ENCODE measurements at places on chromosomes 6 and 20.
A peak's percentile ranks its signal among the peaks of the same experiment; 100 is the strongest.

GRCh38 chr6:121285041-121285440 is 49.2 kb downstream of the TBC1D32 start:
- DNase-seq, result peak; percentile 9

DNA sequence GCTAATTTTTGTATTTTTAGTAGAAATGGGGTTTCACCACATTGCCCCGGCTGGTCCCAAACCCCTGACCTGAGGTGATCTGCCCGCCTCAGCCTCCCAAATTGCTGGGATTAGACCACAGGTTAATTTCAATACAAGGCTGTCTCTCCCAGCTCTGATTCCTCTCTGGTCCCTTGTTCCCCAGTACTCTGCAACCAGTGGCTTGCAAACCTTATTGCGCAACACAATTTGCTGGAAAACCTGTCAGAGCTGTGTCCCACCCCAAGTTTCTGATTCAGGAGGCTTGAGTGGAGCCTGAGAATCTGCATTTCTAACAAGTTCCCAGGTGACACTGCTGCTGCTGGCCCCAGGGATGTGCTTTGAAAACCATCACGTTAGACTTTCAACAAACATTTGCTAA is 96.2 kb upstream of the SRSF6 start:
- no peak for DNase-seq

DNA sequence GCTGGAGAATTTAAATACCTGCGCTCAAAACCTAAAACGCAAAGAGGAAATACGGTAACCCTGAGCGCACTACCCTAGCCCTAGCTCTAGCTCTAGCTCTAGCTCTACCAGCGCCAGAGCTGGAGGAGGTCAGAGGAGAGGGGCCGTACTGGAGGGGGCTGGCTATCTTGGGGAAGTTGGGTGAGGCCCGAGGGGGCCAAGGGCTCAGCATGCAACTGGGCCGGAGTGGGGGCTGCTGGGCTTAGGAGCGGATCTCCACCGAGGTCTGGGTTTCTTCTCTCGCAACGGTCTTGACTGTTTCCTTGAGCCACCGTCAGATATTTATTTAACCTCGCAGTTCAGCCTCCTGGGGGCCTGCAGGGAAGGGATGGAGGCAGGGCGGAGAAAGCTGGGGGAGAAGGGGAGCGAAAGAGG is 91.0 kb downstream of the NCR2 start:
- peak; percentile 42 for DNase-seq

DNA sequence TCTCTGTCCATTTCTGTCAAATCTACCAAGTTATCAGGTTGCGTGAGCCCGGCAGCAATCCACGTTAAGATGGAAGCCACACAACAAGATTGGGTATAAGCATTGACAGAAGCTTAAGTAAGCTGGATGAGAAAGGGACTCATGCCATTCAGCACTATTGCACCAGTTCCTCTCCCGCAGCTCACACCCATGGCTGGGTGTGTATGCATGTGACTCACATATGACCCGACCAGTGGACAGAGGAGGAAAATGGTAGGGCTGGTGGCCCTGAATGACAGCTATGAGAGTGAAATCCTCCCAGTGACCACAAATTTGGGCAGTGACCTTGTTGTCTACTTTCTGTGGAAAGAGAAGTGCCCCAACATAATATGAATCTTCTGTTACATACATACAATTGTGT is 113.5 kb downstream of the OTOR start:
- DNase-seq, result no peak

DNA sequence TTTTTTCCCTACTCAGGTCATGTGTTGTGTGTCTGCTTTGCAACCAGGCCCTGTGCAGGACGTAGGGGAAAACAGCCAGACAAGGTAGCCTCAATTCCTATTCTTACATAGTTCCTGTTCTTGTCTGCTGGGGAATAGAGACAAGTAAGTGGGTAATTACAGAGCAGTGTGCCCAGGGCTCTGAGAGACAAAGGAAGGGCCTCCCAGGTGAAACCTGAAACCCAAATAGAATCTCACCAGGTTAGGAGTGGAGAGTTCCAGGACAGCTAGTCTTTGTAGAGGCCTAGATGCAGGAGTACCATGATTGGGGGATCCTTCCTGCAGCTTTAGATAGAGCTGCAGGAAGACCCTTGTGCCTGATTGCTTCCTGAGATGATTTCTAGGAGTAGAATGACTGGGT is 48.4 kb downstream of the DHX35 start:
- no peak for DNase-seq

GRCh38 chr6:168352096-168352495 is 32.5 kb upstream of the DACT2 start:
- DNase-seq, result no peak

DNA sequence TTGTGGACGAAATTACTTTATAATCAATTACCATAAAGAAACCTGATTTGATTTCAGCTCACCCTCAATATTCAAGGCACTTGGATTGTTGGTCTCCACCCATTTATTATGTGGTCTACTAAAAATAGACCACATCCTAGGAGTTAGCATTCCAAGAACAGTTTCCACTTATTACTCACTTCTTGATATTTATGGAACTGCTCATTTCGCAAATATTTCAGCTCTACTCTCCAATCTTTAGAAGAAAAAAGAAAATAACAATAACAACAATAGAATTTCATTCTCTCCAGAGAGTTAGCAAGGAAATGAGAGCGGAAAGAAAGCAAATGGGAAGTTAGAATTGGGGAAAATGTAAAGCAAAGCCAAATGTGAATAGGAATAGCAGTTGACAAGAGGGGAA is 26.2 kb upstream of the HDAC2 start:
- peak; percentile 79 for DNase-seq

DNA sequence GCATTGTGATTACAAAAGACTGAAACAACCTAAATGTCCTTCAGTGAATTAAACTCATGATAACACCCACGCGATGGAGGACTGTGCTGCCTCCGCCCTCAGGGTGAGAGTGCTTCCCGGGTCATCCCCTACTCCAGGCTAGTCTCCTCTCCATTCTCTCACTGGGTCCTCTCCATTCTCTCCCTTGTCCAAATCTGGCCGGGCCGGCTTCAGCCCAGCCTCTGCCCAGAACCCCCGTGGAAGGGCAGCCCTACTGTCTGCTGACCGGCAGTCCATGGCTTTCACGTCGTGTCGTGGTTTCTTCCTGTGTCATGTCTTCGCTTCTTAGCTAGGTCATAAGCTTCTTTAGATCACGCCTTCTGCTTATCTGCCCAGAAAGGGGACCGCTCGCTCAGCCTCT is 74.8 kb downstream of the CDC5L start:
- DNase-seq, result no peak

GRCh38 chr20:35801865-35802264 is 30.1 kb downstream of the PHF20 start:
- no peak for DNase-seq

Measured in mesenchymal stem cell (in vitro differentiated cells and primary cell).